CD4-positive, alpha-beta T cell treated with Interleukin-6 for 4 hours (primary cell): ENCODE measurements at places on chromosomes 5 and 9.

GRCh38 chr5:110956913-110957813 is 114.3 kb upstream of the TSLP start:
- DNase-seq = no peak

GRCh38 chr5:127770272-127770671 is 67.1 kb downstream of the CCDC192 start:
- DNase-seq = no peak

GRCh38 chr9:104280711-104281110 is 186.6 kb downstream of the SMC2 start:
- DNase-seq = no peak

- no peak for DNase-seq
These were observed 181.5 kb downstream of the ROR2 start for GRCh38 chr9:91768507-91768906.

GRCh38 chr5:1795506-1795905 is 4.1 kb downstream of the MRPL36 start:
- no peak for DNase-seq

DNA sequence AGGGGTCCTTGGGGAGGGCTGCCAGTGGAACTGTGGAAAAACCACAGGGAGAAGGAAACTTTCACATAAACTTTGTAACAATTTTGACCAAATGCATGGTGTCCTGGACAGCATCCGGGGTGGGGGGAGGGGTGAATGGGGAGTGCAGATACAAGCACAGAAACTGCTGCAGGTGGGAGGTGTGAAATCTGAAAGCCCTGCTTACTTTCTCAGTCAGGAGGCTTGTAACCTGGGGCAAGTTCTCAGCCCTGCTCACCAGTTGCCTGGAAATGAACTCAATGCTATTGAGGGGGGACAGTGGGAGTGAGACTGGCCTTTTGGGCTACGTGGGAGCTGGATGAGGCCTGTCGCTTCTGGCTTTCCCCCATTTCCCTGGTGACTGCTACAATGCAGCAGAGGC is 694.5 kb upstream of the ZNF608 start:
- DNase-seq = no peak

GRCh38 chr5:76548525-76549229 is 74.5 kb downstream of the F2RL2 start:
- DNase-seq = peak; percentile 15

DNA sequence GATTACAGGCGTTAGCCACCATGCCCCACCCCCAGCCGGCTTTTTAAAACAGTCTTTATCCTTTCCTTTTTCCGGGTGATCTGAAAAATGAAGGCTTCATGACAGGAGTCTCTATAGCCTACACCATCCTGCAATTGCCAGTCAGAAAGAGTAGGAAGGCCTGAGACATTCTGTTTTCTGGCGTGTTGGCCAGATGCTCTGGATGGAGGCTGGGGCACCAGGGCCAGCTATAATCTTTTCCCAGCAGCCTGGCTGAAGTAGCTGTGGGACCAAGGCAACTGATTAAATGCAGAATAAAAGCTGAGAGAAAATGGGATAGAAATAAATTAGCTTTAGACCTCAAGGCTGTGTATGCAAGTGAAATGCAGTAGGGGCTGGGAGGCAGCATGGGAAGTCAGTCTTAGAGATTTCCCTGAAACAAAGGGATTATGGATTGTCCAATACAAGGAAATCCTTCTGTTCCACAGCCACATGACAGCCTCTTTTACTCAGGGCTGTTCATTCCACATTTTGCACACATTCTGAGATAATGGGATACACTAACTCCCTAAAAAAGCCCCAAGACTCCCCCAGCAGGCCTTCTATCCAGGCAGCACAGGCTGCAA is 116.0 kb upstream of the LRRTM2 start:
- no peak for DNase-seq

DNA sequence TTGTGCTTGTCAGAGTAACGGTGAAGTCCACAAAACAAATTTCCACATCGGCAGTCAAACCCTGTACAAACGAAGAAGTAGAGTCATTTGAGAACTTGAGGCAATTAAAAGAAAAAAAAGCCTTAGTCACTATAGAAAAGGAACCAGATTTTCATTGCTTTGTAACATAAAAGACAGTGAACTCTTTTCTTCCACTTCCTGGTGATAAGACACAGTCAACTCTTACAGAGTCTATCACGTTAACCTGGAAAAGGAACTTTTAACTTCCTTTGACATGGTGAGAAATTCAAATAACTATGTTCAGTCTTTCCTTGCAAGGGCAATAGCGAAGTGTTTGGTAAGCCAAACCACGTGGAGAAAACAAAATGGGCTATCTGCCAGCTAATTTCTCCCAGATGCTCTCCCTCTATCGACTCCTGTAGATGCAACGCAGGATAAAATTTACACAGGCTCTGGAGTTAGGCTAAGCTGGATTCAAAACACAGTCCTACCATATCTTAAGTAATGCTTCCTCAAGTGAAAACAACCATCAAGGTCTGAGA is 8.9 kb downstream of the ZFAND5 start:
- no peak for DNase-seq

DNA sequence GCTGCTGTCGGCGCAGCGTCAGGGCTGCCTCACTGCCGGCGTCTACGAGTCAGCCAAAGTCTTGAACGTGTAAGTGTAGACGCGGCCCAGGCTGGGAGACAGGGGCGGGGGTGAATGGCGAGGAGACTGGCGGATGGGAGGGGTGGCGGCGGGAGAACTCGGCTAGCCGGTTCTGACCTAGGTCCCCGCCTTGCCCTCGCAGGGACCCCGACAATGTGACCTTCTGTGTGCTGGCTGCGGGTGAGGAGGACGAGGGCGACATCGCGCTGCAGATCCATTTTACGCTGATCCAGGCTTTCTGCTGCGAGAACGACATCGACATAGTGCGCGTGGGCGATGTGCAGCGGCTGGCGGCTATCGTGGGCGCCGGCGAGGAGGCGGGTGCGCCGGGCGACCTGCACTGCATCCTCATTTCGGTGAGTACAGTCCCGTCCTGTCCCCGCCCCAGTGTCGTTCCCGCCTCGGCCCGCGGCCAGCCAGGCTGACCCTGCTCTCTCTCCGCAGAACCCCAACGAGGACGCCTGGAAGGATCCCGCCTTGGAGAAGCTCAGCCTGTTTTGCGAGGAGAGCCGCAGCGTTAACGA is 745 bp downstream of the GADD45G start:
- peak; percentile 69 for DNase-seq

- DNase-seq = no peak
These were observed 36.2 kb upstream of the PRDM12 start for GRCh38 chr9:130627896-130628792.

DNA sequence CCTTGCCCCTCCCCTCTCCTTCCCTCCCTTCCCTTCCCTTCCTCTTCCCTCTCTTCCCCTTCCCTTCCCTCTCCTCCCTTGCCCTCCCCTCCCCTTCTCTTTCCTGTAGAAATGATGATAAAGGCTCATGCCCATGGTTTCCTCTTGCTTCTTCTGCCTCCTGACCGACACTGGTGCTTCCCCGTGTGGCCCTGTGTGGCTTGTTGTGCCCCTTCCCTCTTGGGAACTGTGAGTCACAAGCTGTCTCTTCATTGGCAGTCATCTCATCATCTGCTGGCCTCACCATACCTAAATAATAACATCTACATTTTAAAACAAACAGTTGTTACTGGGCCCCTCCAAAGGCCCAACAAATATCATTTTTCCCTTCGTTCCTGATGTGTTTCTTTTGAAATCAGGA is 11.7 kb upstream of the CARNMT1 start:
- no peak for DNase-seq

DNA sequence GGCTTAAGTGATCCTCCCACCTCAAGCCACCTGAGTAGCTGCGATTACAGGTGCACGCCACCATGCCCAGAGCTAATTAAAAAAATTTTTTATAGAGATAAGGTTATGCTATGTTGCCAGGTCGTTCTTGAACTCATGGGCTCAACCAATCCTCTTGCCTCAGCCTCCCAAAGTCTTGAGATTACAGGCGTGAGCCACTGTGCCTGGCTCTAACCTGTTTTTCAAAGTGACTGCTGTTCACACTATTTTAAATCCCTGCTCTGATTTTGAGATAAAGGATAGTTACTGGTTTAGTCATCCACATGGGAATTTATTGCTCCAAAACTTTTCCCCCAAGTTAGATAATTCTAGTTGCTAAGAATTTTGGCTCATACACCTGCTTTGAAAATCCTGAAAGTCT is 48.2 kb upstream of the MTMR12 start:
- no peak for DNase-seq

GRCh38 chr5:105882956-105883481 is 1787.7 kb downstream of the EFNA5 start:
- DNase-seq = no peak

DNA sequence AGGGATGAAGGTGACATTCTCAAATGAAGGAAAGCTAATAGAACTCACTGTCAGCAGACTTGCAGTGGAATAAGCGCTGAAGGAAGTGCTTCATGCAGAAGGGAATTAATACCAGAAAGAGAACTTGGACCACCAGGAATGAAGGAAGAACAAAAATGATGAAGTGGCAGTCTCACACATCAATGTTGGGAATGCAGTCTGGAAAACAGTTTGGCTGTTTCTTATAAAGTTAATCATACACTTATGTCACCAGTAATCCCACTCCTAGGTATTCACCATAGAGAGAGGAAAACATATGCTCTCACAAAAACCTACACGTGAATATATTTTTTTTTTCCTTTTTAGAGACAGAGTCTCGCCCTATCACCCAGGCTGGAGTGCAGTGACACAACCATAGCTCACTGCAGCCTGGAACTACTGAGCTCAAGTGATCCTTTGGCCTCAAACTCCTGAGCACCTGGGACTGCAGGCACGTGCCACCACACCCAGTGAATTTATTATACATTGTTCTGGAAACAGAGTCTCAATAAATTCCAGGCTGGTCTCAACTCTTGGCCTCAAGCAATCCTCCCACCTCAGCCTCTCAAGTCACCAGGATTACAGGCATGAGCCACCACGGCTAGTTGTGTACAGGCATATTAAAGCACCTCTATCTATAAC is 81.2 kb downstream of the ROR2 start:
- no peak for DNase-seq

- DNase-seq = peak; percentile 67
These were observed 13.0 kb downstream of the TTC1 start for GRCh38 chr5:160021831-160022446.

GRCh38 chr5:141843156-141843927 is 34.9 kb downstream of the PCDH1 start:
- DNase-seq = no peak

DNA sequence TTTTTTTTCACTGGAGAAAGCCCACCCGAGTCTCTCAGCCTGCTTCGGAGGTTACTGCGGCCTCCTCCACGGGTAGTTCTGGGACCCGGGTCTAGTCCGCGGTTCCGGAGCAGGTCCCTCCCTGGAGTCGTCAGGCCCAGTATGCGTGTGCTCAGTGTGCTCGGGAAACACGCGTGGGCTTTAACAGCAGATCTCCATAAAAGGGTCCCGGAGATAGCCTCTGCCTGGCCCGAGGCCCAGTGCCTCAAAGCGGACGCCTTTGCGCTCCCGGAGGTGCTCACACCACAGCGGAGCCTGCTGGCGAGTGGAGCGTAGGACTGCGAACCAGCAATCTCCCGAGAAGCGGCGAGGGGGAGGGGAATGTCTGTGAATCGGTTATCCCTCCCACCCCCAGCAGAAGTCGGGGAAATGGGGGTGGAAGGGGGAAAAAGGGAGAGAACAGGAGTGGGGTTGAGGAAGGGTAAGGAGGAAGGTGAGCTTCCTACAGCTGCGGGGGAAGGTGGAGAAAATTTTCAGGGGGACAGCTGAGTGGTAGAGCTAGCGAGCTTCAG is 28.7 kb downstream of the CDKN2A start:
- peak; percentile 35 for DNase-seq

- no peak for DNase-seq
These were observed 237.0 kb upstream of the GRAMD2B start for GRCh38 chr5:126186210-126186609.

DNA sequence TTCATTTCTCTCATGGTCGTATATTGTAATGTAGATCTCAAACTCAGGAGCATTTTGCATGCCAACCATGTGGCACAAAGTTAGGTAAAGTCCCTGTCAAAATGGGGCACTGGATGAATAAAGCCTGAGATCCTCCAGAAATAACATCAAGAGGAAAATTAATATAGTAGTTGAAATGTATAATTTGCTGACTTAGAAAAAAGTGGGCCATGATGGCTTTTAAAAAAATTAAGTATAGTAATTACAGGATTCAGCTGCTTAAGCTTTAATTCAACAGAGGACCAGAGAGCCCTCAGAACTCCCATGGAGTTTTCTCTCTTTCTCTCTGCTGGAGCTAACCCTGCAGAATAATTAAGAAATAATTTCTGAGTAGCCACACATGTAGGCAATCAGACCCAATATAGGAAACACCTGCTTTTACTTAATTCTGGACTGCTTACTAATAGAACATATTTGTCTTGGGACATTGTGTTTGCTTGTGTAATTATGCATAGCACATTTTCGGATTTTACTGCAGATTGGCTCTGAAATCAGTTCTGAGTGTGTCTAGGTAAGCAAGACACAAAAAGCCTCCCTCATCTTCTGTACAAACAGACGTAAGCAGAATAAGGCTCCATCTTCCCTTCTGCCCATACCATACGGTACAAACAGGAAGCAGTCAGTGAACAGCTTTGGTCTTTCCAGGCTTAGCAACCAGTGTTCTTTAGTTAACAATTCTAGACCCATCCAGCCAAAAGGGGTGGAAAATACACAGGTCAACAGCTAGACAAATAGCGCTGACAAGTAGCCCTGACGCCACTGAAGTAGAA is 26.5 kb upstream of the PCSK1 start:
- DNase-seq = no peak

DNA sequence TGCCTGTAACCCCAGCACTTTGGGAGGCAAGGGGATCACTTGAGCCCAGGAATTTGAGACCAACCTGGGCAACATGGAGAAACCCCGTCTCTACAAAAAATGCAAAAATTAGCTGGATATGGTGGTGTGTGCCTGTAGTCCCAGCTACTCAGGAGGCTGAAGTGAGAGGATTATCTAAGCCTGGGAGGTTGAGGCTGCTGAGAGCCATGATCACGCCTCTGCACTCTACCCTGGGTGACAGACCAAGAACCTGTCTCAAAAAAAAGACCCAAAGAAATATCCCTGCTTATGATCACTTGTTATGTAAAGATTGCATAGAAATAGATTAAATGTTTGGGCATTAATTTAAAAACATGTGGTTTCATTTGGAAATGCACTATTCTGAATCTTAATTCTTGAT is 125.1 kb downstream of the UGCG start:
- DNase-seq = no peak

- no peak for DNase-seq
These were observed 375 bp upstream of the C5orf24 start for GRCh38 chr5:134845335-134845851.

DNA sequence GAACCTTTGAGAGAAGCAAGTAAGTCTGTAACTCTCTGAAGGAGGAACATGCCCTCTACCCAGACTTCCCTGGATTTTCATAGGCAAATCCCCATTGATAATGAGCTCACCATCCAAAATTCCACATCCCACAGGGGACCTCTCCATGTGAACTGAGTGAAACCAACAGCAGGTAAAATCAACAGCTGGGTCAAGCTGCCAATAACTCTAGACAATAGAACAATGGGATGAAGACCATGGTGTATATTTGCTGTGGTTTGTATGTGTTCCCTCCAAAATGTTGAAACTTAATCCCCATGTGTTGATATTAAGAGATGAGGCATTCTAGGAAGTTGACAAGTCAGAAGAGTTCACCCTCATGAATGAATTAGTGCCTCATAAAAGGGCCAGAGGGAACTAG is 110.2 kb upstream of the MYO10 start:
- no peak for DNase-seq
